ENCODE measurements at places on chromosomes 4 and X.
A peak's percentile ranks its signal among the peaks of the same experiment; 100 is the strongest.

DNA sequence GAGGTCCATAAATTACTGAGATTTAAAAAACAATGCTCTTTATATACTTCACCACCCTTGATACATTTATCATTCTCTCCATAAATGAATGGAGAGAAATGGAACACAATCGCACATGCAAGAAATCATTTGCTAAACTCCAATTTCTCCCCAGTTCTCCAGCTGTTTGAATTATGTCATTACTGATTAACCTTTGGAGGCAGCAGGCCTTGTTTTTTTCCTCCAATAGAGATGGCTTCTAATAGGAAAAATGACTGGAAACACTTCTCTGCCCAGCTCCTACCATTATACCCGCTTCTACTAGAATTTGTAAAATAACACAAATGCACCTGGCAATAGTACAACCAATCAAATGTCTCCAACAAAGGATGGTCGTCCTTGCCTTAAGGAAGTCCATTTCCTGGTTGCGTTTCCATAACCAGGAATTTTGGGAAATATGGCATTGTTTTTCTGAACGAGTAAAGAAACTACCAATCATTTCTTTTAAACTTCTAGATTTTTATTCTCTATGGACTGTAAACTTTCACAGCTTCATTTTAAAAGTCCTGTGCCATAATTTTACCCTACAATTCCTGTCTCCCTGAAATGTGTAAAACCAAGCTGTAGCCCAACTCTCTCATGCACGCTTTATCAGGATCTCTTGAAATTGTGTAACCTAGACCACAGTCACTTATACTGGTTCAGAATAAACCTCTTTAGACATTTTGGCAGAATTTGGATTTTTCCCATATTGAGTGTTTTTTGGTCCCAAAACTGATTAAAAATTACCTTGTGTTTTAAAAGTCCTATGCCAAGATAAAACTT lies 60.1 kb downstream of the APBB2 start:
- no peak for DNase-seq

DNA sequence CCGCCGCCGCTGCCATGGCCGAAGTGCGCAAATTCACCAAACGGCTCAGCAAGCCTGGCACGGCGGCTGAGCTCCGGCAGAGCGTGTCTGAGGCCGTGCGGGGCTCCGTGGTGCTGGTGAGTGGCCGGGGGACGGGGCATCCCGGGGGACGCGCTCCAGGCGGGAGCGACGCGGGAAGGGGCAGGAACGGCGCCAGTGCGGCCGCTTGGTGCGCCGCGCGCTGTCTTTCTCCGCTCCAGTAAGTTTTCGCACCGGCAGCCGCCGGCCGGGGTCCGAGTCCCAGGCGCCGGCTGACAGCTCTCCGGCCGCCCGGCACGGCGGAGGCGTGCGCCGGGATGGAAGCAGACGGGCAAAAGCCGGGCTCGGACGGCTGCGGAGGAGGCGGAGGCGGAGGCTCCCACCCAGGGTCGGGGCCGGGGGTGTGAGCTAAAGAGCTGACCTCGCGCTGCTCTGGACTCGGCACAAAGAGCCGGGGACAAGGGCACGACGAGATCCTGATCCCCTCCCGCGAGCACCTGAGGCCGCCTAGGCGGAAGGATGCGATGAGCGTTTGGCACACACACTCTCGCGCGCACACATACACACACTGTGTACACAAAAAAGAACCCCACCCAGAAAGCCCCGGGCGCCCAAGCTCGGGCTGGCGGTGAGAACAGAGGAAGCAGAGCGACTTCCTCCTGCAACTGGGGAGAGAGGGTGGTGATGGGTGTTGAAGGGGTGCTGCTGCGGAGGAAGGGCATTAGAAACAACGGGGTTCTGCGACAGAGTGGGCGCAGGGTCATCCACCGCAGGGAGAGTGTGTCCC lies 545 bp downstream of the DOCK11 start:
- no peak for DNase-seq

DNA sequence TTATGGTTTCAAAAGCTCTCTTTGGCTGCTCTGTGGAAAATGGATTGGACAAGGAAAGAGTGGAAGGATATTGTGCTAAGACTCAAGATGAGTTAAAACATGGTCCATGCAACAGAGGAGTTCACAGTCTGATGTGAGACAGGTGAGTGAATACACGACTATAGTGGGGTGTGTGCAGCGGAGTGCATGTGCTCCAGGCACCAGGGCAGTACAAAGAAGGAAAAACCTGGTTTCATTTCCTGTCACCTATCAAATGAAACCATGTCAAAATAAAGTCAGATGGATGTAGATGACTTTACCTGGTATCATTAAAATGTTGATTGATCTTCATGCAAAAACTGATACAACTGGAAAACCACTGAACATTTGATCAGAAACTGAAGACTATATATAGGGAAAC lies 241.0 kb upstream of the RASGEF1B start:
- DNase-seq = no peak

- no peak for DNase-seq
Observed at GRCh38 chrX:71365356-71365874, 742 bp upstream of the TAF1 start.

DNA sequence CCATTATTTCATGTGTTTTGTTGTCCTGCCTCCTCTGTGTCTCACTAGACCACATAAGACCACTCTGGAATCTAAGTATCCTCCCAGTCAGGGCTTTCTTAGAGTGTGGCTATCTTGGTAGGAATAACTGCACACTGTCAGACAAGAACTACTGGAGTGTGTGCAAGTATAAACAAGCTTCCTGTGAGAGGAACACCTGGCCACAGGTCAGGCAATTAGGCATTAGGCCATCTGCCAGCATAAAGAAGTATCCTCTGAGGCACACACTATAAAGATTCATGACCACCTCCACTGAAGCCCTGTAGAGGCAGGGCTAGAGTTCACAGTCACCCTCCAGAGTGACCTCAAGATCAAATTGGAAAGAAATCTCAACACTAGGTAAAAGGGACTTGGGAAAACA lies 507.0 kb upstream of the PABPC4L start:
- no peak for DNase-seq

- DNase-seq = no peak
Observed at GRCh38 chr4:127000846-127001245, 631.9 kb upstream of the INTU start.

DNA sequence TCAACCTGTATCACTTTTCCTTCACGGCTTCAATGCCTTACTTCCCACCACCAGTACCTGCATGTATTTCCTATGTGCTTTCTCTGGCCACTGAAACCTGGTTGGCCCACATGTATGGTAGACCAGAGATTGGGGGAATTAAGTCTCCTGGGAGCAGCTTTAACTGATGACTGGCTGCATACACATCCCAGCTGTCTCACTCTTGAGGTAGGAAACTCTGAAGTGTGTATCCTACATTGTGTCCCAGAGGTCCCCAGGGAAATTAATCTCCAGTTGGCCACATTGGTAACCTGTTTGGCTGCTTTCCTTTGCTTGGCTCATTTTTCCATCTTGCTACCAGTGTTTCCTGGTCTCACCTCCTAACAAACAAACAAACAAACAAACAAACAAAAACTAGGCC lies 124.4 kb downstream of the ZNF827 start:
- no peak for DNase-seq

DNA sequence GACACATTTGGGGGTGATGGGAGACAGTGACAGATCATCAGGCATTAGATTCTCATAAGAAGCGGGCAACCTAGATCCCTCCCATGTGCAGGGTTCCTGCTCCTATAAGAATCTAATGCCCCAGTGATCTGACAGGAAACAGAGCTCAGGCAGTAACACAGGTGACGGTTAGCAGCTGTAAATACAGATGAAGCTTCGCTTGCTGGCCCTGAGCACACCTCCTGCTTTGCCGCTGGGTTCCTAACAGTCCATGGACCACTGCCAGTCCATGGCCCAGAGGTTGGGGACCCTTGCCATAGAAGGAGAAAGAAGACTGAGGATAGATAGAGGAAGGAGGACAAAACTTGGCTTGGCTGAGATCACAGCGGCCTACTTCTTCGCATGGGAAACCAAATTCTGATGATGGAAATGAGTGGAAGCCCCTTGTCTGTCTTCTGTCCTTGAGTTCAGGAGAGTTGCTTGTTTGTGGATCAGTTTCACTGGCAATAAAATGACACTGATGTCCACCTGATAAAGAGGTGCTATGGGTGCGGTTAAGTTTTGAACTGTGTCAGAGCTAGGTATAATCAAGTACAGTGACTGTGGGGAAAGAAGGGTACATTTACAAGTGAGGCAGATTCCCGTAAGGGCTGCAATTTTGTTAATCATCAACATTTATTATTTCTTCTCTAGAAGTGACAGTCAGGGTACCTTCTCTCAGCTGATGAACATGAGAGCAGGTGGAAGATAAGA lies 1.7 kb upstream of the TIFA start:
- no peak for DNase-seq

GRCh38 chr4:22500128-22500611 lies 15.7 kb downstream of the ADGRA3 start:
- DNase-seq = no peak

DNA sequence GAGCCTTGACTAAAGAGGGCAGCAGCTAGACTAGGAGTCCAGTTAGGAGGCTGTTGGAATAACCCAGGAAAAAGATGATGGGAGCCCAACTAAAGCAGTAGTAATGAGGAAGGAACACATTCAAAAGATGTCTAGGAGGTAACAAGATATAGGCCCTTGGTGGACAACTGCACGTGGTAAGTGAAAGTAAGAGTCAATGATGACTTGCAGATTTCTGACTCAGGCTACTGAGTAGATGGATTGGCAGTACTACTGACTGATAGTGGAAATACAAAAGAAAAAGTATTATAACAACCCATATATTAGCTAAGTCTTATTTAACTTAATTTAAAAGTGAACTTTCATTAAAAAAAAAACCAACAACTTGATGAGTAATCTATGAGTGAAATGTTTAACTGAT lies 74.0 kb downstream of the PAK3 start:
- no peak for DNase-seq

DNA sequence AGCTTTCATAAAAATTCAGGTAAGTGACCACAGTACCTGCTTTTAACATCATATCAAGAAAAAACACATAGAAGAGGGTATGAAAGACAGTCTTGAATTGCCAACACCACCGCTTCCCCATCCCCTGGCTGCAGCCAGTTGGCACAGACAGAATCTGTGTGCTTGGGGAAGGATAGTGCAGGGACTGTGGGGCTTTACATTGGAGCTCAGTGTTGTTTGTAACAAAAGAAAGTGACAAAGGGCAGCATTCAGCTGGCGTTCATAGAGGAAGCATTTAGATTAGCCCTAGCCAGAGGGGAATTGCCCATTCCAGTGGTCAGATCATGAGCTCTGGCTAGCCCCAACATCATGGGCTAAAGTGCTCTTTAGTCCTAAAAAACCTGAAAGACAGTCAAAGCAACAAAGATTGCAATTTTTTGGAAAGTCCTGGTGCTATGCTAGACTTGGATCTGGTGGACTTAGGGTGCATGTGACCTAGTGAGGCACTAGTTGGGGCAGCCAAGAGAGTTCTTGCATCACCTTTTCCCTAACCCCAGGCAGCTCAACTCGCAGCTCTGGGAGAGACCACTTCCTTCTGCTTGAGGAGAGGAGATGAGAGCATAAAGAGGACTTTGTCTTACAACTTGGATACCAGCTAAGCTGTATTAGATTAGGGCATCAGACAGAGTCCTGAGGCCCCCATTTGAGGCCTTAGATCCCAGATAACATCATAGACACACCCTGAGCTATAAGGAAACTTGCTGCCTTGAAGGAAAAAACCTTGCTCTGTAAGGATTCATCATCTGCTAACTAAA lies 1602.4 kb upstream of the ADGRL3 start:
- DNase-seq = peak; percentile 32

DNA sequence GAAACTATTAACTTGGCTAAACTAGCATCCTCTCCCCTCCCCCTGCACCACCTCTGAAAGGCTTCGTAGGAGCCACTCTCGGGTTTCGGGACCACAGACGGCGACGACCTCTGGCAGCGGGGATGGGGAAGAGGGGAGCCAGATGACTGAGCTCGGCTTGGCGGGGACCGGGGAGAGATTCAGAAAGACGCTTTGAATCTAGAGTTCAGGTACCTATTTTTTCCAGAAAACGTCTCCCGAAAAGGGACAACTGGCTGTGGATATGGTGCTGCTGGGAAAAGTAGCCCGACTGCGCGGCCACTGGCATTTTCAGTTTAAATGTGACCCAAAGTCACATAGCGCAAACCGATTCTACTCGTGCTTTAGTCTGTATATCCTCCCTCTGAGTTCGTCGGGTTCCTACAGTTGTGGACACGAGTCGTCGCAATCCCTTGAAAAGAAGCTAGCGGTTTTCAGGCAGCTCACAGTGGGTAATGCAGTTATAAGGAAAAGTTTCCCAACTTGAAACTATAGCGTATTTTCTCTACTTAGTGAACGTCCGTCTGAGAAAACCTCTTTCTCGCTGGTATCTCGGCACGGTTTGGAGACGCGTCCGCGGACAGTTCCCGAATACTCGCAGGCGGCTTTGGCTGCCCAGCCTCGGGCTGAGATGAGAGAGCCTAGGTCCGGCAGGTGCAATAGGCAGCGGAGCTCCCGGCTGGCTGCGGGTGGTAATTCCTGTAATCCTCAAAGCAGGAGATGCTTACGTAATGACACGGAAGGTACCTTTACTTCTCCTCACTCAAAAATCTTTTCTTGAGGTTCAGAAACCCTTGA lies 1.3 kb downstream of the PARM1 start:
- DNase-seq = peak; percentile 23

DNA sequence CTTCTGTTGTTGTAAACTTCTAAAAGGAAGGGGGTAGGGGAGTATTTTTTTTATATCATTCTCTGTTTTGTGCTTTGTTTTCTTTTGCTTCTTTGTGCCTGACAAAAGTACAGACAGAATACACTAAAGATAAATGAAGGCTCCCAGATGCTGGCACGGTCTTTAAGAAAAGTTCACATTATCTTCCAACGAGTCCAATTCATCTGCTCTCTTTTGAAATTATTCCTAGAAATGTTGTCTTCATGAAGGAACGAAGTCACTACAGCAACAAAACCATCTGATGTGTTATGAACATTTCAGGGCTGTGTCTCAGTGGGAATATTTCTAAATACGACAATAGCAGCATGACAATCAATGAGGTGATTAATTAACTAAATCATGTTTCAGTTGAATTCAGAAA lies 813.8 kb upstream of the HTR2C start:
- no peak for DNase-seq

DNA sequence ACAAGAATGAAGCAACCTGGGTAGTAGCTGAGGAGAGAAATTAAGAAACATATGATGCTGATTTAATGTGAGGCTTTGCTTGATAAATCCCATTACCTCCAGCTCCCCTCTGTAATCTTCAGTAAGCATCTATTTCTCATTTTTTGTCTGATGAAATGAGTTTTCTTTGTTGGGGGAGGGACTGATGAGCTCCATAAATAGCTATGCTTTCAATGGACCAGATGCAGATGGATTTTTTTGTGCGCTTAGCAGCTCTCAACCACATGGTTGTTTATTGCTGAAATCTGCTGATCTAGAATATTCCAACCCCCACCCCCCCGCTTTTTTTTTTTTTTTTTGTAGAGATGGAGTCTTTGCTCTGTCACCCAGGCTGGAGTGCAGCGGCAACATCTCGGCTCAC lies 1082.0 kb downstream of the RAPGEF2 start:
- no peak for DNase-seq

DNA sequence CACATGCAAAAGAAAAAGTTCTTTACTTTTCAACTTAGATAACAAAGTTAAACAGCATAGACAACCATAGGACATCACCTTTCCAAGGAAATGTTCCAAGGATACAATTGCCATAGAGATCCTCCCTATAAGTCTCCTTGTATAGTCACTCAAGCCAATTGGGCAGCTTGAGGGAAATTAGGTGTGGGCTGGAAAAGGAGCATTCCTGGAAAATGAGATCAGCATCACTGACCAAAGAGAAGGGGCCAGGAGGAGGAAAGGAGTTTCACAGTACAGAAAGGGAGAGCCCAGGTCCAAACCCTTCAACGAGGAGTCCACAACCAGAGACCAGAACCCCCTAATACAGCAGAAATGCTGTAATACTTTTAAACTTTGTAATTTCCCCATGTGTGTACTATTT lies 91.5 kb upstream of the PPARGC1A start:
- no peak for DNase-seq

GRCh38 chr4:87180767-87181166 lies 39.7 kb downstream of the KLHL8 start:
- peak; percentile 51 for DNase-seq
